ENCODE measurements at places on chromosomes 3 and 15. TPM values are rescaled to one million over a fixed set of nuclear protein-coding genes. Genes with fewer than 3 reads are reported as not detected.

The ALG1L2 gene
- not detected for total RNA-seq

The CASR gene
- 0.06 TPM for total RNA-seq

The POLQ gene
- total RNA-seq: 3.0 TPM

The EPB42 gene
- 0.39 TPM for total RNA-seq

The IL20RB gene
- 0.77 TPM for total RNA-seq

The SCG5 gene
- 14.4 TPM for total RNA-seq

The ACSBG1 gene
- total RNA-seq: 1.6 TPM

The ALDH1A3 gene
- not detected for total RNA-seq

The GLDN gene
- total RNA-seq: 0.07 TPM

The PPARG gene
- total RNA-seq: 0.32 TPM

The ECE2 gene
- total RNA-seq: not detected

The MINAR1 gene
- 3.3 TPM for total RNA-seq

The HYAL1 gene
- total RNA-seq: 5.0 TPM

The POPDC2 gene
- 214 TPM for total RNA-seq

The RASGRP1 gene
- total RNA-seq: 4.5 TPM

The TMC3 gene
- total RNA-seq: 0.21 TPM

The SCN11A gene
- total RNA-seq: 0.28 TPM

The CNTN4 gene
- 16.2 TPM for total RNA-seq

The GOLGA6D gene
- total RNA-seq: 0.06 TPM

The P2RY1 gene
- 4.6 TPM for total RNA-seq

The SEMA3B gene
- 16.7 TPM for total RNA-seq

The GPR87 gene
- not detected for total RNA-seq

The BCL2A1 gene
- total RNA-seq: not detected

The RETNLB gene
- total RNA-seq: not detected

The WWTR1 gene
- 55.0 TPM for total RNA-seq

The VPS13C gene
- 13.8 TPM for total RNA-seq

The MUC20 gene
- total RNA-seq: 5.5 TPM

The SAXO2 gene
- 9.3 TPM for total RNA-seq

The GMNC gene
- total RNA-seq: not detected

The CLDN11 gene
- total RNA-seq: 0.35 TPM

The PATL2 gene
- total RNA-seq: 0.33 TPM

The CLRN1 gene
- not detected for total RNA-seq
